RPMI7951 (cell line): ENCODE measurements at places on chromosomes 7 and 10. TPM values are rescaled to one million over a fixed set of nuclear protein-coding genes. Genes with fewer than 3 reads are reported as not detected.

LRRN3 gene
- total RNA-seq = 2.4 and 3.4 TPM in 2 replicates

AGR2 gene
- total RNA-seq = not detected in 2 replicates

JCAD gene
- 0.49 and 1.2 TPM in 2 replicates for total RNA-seq

VWDE gene
- not detected in 2 replicates for total RNA-seq

GRCh38 chr7:83934118-83934734 is 260.4 kb downstream of the SEMA3A start:
- DNase-seq = no peak

DNA sequence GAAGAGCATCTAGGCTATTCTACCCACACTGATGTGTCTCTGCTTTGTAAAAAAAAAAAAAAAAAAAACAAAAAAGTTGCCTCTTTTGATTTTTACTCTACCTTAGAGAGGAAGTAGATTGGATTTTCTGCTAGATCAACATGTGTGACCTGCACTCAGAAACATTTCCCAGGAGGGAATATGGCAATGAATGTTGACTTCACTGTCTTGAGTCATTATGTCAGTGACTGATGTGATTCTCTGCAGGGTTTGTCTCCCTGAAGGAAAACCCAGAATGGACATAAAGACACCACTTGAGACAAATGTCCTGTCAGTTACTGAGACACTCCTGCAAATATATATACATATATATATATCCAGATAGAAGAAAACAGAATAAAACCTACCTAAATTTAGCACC is 370.3 kb downstream of the BMPER start:
- DNase-seq = no peak
